ENCODE measurements at places on chromosomes 5 and 9.

DNA sequence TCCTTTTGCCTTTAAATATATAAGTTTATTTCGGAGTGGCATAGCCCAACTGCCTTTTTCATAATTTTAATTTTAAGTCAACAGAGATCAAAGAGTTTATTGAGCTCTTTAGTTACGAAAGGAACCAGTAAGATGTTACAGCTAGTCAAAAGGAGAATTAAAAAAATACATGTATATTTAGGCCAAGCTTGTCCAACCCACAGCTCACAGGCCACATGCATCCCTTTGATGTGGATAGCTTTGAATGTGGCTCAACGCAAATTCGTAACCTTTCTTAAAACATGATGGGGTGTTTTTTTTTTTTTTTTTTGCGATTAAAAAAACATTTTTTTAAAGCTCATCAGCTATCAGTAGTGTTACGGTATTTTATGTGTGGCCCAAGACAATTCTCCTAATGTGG lies 50.2 kb upstream of the IL31RA start:
- H3K27me3 ChIP-seq: no peaks in the 10 kb centered on the region
- no peak overlapping the region for H3K4me3 ChIP-seq
- no peak overlapping the region for H3K27ac ChIP-seq
- H3K4me1 ChIP-seq: no peaks in the 10 kb centered on the region

GRCh38 chr5:172875505-172876279 lies 41.6 kb downstream of the ERGIC1 start:
- no peaks in the 10 kb centered on the region for H3K36me3 ChIP-seq
- H3K4me1 ChIP-seq: peaks cover 20% of the 10 kb centered on the region
- H3K27ac ChIP-seq: no peak overlapping the region
- H3K4me3 ChIP-seq: no peak overlapping the region

DNA sequence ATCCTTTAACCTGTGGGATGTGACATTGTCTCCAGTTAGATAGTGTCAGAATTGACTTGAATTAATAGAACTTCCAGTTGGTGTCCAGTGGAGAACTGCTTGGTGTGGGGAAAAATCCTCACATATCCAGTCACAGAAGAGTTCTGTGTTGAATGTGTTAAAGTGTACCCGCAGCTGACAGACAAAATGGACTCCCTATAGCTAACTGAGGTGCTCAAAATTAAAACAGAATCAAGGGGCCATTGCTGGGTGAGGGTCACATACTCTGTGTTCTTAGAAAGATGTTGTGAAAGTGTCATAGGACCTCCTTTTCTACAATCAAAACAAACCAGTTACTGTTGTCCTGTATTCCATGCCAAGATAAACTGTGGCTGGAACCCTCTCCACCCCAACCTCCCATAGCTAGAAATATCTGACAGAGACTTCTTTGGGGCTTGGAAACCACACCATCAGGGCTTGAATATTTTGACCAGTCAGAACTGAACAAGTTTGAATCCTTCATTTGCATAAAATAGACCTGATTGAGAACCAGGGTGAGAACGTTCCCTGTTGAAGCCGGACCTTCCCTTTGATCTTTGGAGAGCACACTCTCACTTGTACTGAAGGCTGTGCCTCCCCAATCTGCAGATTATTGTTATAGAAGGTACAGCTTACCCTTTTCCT lies 164.0 kb upstream of the ZNF608 start:
- H3K36me3 ChIP-seq: no peaks in the 10 kb centered on the region
- peak overlapping the region; percentile 8 for H3K27ac ChIP-seq

- no peak for DNase-seq
- H3K27ac ChIP-seq: no peak overlapping the region
- H3K27me3 ChIP-seq: no peaks in the 10 kb centered on the region
- no peaks in the 10 kb centered on the region for H3K36me3 ChIP-seq
These were observed 57.9 kb upstream of the ANKH start for GRCh38 chr5:14929293-14930065.

DNA sequence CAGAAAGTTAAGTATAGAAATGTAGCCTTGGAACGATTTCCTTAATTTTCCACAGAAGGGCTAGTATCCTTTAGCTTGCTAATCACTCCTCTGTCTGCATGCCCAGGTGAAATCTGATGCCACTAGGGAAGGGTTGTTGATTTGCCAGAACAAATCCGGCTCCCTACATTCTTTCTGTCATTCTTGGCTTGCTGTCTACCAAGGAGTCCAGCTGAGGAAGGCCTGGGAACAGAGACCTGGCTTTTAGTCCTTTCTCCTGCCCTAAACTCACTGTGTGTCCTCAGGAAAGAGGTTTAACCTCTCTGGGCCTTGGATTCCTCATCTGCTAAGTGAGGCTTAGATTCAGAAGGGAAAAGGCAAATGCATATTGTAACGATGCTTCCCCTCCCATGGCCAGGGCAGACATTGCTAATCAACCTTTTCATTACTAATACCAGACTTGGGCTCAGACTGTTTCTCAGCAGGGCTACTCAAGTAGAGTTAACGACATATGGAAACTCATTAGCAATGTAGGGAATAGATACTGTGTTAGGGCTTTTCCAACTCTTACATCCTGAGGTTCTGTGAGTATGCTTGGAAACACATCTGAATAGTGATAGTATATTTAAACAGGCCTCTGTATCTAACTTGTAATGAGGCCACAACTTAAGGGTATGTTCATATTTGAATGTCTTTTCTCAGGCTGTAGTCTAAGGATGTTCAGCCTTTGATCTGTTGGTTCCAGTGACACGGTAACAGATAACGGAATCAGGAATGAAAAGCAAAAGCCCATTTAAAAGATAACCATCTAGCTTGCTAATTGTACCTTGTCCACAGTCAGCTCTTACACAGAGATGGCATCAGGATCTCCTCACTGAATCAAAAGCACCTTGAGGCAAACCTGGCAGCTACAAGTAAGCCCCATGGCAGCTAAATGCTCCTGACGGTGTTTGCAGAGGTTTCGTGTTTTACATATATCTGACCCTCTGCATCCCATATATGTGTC lies 4.1 kb downstream of the GALNT10 start:
- no peaks in the 10 kb centered on the region for H3K27me3 ChIP-seq
- H3K27ac ChIP-seq: no peak overlapping the region
- no peak for DNase-seq
- H3K36me3 ChIP-seq: no peaks in the 10 kb centered on the region
- no peaks in the 10 kb centered on the region for H3K4me1 ChIP-seq
- no peak overlapping the region for H3K4me3 ChIP-seq

GRCh38 chr9:124859803-124860581 lies 1.8 kb downstream of the RPL35 start:
- H3K36me3 ChIP-seq: peaks cover 35% of the 10 kb centered on the region
- H3K27me3 ChIP-seq: no peaks in the 10 kb centered on the region
- no peak overlapping the region for H3K27ac ChIP-seq
- H3K4me1 ChIP-seq: no peaks in the 10 kb centered on the region
- no peak for DNase-seq

DNA sequence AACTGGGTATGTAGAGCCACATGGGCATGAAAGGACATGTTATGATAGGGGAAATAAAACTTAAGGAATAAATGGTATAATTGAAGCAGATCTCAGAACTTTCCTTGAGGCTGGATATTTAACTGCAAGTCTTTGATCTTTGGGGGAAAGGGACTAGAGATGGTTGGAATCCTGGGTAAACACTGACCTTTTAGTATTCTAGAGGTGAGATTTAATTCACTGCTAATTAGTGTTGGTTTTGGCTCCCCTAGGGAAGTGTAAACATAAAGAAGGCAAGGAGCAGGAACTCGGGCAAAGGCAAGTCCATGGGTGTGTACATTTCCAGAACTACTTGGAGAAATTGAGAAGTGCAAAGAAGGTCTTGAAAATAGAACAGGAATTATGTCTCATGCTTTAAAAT lies 16.6 kb downstream of the NIM1K start:
- H3K27me3 ChIP-seq: no peaks in the 10 kb centered on the region
- H3K4me1 ChIP-seq: no peaks in the 10 kb centered on the region
- H3K27ac ChIP-seq: no peak overlapping the region

DNA sequence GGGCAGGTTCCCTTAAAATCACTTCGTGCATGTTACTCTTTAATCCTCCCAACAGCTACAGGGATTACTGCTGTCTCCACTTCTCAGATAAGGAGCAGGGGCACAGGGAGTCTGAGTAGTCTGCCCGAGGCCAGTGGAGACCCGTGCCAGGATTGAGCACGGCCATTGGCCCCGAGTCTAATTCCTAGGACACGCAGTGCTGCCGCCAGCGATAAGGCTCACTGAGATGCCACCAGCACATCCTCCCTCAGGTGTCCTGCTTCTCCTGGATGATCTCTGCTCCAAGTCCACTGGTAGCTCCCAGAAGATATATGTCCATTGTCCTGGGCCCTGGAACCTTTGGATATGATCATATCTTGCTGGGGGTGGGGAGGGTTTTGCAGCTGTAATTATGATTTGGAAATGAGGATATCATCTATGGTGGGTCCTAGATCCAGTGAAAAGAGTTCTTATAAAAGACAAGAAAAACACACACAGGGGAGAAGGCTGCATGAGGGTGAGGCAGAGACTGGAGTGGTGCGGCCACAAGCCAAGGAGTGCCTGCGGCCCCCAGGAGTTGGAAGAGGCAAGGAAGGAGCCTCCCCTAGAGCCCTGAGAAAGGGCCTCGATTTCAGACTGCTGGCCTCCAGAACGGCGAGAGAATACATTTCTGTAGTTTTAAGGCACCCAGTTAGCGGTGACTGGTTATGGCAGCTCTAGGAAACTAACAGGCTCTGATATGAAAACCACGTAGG lies 19.4 kb upstream of the MED10 start:
- no peak overlapping the region for H3K27ac ChIP-seq
- DNase-seq: no peak
- no peaks in the 10 kb centered on the region for H3K4me1 ChIP-seq
- H3K27me3 ChIP-seq: no peaks in the 10 kb centered on the region

- no peaks in the 10 kb centered on the region for H3K4me1 ChIP-seq
- H3K36me3 ChIP-seq: no peaks in the 10 kb centered on the region
- H3K27me3 ChIP-seq: no peaks in the 10 kb centered on the region
- no peak overlapping the region for H3K4me3 ChIP-seq
- H3K27ac ChIP-seq: no peak overlapping the region
These were observed 379.5 kb upstream of the EDIL3 start for GRCh38 chr5:84764227-84764626.

- no peaks in the 10 kb centered on the region for H3K36me3 ChIP-seq
- no peak overlapping the region for H3K4me3 ChIP-seq
- no peak overlapping the region for H3K27ac ChIP-seq
- H3K27me3 ChIP-seq: peaks cover 6% of the 10 kb centered on the region
- peaks cover 8% of the 10 kb centered on the region for H3K4me1 ChIP-seq
These were observed 3.7 kb downstream of the MCTP1 start for GRCh38 chr5:95281226-95281625.

- no peaks in the 10 kb centered on the region for H3K36me3 ChIP-seq
- H3K4me3 ChIP-seq: no peak overlapping the region
- H3K27ac ChIP-seq: no peak overlapping the region
- no peak for DNase-seq
These were observed 127.0 kb upstream of the NTRK2 start for GRCh38 chr9:84542554-84542953.

DNA sequence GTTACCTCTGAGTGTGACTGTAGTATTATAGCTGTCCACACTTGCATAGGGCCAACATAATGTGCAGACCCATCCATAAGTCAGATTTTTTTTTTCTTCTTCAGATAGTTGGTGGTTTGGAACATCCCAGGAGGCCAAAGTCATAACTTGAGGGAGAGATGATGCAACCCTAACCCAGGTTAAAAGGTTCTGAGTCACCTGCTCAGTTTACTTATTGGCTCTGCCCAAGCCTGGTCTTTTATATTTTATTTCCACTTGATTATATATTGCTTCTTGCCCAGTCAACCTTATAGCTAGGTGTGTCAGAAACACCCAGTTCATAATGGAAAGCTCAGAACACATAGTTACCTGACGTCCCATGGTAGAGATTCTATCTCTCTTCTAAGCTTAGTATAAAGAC lies 113.1 kb upstream of the PCSK1 start:
- no peak overlapping the region for H3K27ac ChIP-seq
- no peaks in the 10 kb centered on the region for H3K36me3 ChIP-seq
- H3K27me3 ChIP-seq: no peaks in the 10 kb centered on the region
- no peaks in the 10 kb centered on the region for H3K4me1 ChIP-seq
- DNase-seq: no peak
- no peak overlapping the region for H3K4me3 ChIP-seq

- H3K27me3 ChIP-seq: no peaks in the 10 kb centered on the region
- H3K4me1 ChIP-seq: no peaks in the 10 kb centered on the region
- H3K36me3 ChIP-seq: no peaks in the 10 kb centered on the region
- peak overlapping the region; percentile 49 for H3K27ac ChIP-seq
These were observed 21.6 kb downstream of the BHMT start for GRCh38 chr5:79133121-79133656.

- H3K4me1 ChIP-seq: no peaks in the 10 kb centered on the region
- H3K27me3 ChIP-seq: no peaks in the 10 kb centered on the region
- H3K36me3 ChIP-seq: no peaks in the 10 kb centered on the region
- H3K27ac ChIP-seq: no peak overlapping the region
- H3K4me3 ChIP-seq: no peak overlapping the region
These were observed 29.8 kb downstream of the NR4A3 start for GRCh38 chr9:99851500-99851822.

DNA sequence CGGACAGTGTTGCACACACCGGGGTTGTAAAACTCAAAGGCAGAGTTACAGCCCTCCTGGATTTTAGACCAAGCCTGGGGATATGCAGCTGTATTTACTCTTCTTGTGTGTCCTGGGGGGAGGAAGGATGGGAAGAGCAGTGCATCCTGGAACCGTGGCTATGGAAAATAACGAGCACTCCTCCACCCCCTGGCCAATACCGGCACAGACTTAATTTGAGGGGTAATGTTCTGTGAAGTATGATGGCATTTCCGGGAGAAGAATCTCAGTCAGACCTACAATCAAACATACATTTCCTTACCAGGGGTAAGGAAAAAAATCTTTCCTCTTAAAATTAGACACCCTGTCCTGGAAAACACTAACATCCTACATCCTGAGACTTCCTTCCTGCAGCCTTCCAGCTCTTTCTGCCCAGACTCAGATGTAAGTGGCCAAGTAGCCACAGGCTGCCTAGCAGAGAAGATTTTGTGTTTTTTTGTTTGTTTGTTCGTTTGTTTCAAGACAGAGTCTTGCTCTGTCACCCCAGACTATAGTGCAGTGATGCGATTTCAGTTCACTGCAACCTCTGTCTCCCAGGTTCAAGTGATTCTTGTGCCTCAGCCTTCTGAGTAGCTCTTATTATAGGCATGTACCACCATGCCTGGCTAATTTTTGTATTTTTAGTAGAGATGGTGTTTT lies 11.0 kb upstream of the ERMP1 start:
- H3K4me1 ChIP-seq: peaks cover 8% of the 10 kb centered on the region
- H3K4me3 ChIP-seq: no peak overlapping the region
- no peaks in the 10 kb centered on the region for H3K36me3 ChIP-seq
- H3K27me3 ChIP-seq: no peaks in the 10 kb centered on the region

- no peaks in the 10 kb centered on the region for H3K4me1 ChIP-seq
- no peaks in the 10 kb centered on the region for H3K36me3 ChIP-seq
- H3K4me3 ChIP-seq: no peak overlapping the region
- no peak overlapping the region for H3K27ac ChIP-seq
- no peak for DNase-seq
These were observed 14.0 kb downstream of the TGFBR1 start for GRCh38 chr9:99118782-99119466.

Measured in right lobe of liver (tissue), 6 donors.